ENCODE measurements at places on chromosomes 1 and 21. TPM values are rescaled to one million over a fixed set of nuclear protein-coding genes. Genes with fewer than 3 reads are reported as not detected.

KRTAP19-8 gene
- total RNA-seq, result not detected

MIXL1 gene
- not detected for total RNA-seq

ITLN2 gene
- 1.4 TPM for total RNA-seq

ASCL5 gene
- total RNA-seq, result under 0.01 TPM

RABGAP1L gene
- total RNA-seq, result 36.1 TPM

HSF2BP gene
- 0.96 TPM for total RNA-seq

GIPC2 gene
- total RNA-seq, result 5.9 TPM

Data from regular cardiac myocyte (primary cell).